Activated T-cell treated with anti-CD3 and anti-CD28 coated beads, Interleukin-2, amount 50 U/mL, for 72 hours (primary cell): ENCODE measurements at places on chromosomes 3 and 15. TPM values are rescaled to one million over a fixed set of nuclear protein-coding genes. Genes with fewer than 3 reads are reported as not detected.
A peak's percentile ranks its signal among the peaks of the same experiment; 100 is the strongest.

GRCh38 chr15:66238318-66238717, 15.2 kb downstream of the MEGF11 start:
- no peaks in the 10 kb centered on the region for H3K4me1 ChIP-seq
- H3K4me3 ChIP-seq, result no peak overlapping the region
- no peak overlapping the region for H3K27ac ChIP-seq

DNA sequence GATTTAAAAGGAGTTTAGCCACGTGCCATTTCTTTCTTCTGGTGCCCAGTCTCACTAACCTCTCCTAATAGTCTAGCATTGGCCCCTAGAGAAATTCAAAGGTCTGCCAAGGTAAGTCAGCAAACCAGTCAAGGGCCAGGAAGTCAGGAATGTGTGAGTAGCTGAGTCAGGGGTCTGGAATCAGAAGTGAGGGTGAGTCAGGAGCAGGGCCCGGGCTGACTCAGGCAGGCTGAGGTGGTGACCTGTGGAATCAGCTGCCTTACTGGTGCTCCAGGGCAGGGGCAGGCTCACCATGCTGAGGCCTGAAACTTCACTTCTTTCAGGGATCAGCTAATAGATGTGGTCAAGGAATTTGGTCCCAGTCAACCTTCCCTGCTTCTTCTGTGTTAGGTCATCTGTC, 105.8 kb upstream of the MYZAP start:
- no peaks in the 10 kb centered on the region for H3K4me1 ChIP-seq
- DNase-seq, result no peak
- peaks cover 58% of the 10 kb centered on the region for H3K27me3 ChIP-seq
- H3K4me3 ChIP-seq, result no peak overlapping the region
- H3K36me3 ChIP-seq, result no peaks in the 10 kb centered on the region

- no peak for DNase-seq
- peaks cover 20% of the 10 kb centered on the region for H3K27me3 ChIP-seq
- no peak overlapping the region for H3K4me3 ChIP-seq
- no peaks in the 10 kb centered on the region for H3K36me3 ChIP-seq
Measured at GRCh38 chr3:110686701-110687100, 384.9 kb upstream of the NECTIN3 start.

GRCh38 chr15:71160976-71161375, 45.7 kb downstream of the THSD4 start:
- DNase-seq, result no peak
- H3K27ac ChIP-seq, result no peak overlapping the region
- H3K36me3 ChIP-seq, result no peaks in the 10 kb centered on the region
- H3K27me3 ChIP-seq, result peaks cover 11% of the 10 kb centered on the region

DNA sequence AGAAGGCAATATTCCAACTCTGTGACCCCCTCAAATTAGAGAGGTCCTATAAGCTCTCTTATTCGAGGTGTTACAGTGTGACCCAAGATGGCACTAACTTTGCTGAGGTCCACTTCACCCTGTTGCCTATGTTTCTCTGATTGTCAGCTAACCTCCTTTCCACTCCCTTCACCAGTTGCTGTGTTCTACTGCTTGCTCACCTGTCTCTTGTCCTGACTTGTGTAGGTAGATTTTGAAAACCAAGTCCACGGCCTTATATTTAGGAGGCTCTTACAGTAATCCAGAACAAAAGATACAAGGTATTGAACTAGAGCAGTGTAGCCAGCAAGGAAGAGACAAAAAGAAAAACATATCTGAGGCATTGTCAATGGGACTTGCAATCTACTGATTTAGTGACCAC, 20.1 kb upstream of the GSK3B start:
- H3K36me3 ChIP-seq, result peaks cover 2% of the 10 kb centered on the region
- no peaks in the 10 kb centered on the region for H3K4me1 ChIP-seq
- H3K4me3 ChIP-seq, result no peak overlapping the region
- no peak for DNase-seq

- peaks cover 24% of the 10 kb centered on the region for H3K27me3 ChIP-seq
- H3K27ac ChIP-seq, result peak overlapping the region; percentile 67
- H3K4me3 ChIP-seq, result no peak overlapping the region
- H3K36me3 ChIP-seq, result no peaks in the 10 kb centered on the region
Measured at GRCh38 chr3:67297715-67298475, 299.8 kb downstream of the KBTBD8 start.

DNA sequence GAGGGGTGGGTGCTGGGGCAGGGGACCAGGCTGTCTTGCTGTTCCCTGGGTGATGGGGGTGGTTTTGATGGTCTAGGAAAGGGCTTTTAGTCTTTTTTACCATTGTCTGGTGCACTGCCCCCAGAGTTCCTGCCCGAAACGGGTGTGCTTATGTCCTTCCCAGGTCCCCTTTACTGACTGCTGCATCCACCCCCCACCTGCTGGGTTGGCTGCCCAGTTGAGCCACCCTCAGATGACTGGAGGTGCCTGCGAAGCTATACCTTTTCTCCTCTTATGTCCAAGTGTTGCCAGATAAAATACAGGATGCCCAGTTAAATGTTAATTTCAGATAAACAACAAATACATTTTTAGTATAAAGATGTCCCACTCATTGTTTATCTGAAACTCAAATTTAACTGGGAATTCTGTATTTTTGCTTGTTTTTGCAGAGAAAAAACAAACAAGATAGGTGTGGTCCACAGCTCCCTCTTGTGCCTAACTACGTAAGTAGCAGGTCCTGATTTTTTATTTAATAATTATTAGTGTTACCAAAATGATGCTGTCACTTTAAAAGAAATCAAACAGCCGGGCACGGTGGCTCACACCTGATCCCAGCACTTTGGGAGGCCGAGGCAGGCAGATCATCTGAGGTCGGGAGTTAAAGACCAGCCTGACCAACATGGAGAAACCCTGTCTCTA, 6.1 kb upstream of the RPP14 start:
- H3K36me3 ChIP-seq, result peaks cover 3% of the 10 kb centered on the region
- H3K4me3 ChIP-seq, result no peak overlapping the region
- H3K4me1 ChIP-seq, result no peaks in the 10 kb centered on the region
- H3K27ac ChIP-seq, result no peak overlapping the region

DNA sequence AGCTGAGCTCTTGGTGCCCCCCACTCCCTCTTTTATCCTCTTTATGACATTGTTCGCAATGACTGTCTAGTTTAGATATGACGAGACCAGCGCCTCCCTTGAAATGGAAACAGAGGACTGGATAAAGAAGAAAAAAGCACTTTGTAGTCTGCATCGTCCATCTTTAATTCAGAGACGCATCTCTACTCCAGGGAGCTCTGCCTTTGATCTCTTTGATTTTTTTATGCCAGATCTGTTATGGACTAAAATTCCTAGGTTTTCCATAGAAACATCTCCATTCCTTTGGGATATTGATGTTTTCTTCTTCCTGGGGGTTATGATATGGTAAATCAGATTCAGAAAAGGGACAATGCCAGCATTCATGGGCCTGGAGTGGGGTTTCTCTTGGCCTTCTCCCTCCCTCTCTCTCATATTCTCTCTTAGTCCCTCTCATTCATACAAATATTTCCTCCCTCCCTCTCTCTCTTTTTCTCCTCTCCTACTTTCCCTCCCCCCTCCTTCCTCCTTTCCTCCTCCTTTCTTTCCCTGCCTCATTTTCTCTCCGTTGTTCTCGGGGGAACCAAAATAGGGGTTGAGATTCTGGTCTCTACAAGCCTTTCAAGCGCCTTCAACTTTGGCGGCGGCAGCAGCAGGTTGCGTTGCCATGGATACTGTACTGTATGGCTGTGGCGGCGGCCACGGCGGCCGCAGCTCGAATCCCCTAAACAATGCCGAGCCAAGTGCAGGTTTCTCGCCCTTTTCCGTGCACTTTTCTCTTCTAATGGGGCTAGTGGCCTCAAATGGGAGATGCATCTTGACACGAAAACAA, 45.5 kb downstream of the ZIC4 start:
- H3K27me3 ChIP-seq, result peaks cover 60% of the 10 kb centered on the region
- no peak for DNase-seq
- peaks cover 6% of the 10 kb centered on the region for H3K36me3 ChIP-seq

- no peaks in the 10 kb centered on the region for H3K27me3 ChIP-seq
- no peak overlapping the region for H3K27ac ChIP-seq
- no peak overlapping the region for H3K4me3 ChIP-seq
- no peaks in the 10 kb centered on the region for H3K4me1 ChIP-seq
- no peak for DNase-seq
- peaks cover 2% of the 10 kb centered on the region for H3K36me3 ChIP-seq
Measured at GRCh38 chr3:49269443-49270155, 7.4 kb downstream of the C3orf62 start.

DNA sequence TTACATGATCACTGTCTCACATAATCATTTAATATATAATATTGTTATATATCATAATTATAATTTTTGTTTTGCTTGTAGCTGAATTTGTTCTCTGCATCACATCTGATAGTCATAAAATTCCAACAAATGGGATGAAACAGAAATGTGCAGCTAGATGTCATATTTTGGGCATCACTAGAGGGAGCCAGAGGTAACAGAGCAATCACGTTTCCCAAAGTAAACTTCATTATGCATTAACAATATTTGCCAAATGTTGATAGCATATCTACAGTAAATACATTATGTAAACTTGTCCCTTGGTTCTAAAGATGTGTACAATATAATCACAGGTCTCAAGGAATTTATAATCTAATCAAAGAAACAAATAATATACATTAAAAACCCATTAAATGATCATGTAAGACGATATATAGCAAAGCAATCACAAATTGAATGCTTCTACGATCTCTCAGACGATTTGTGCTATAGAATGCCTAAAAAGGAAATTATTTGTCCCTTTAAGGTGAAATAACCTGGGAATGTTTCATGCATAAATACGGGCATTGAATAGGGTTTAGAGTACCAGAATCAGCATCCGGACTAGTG, 234.2 kb upstream of the MCTP2 start:
- H3K27ac ChIP-seq, result no peak overlapping the region
- no peaks in the 10 kb centered on the region for H3K4me1 ChIP-seq
- no peaks in the 10 kb centered on the region for H3K27me3 ChIP-seq
- H3K4me3 ChIP-seq, result no peak overlapping the region
- H3K36me3 ChIP-seq, result no peaks in the 10 kb centered on the region

DNA sequence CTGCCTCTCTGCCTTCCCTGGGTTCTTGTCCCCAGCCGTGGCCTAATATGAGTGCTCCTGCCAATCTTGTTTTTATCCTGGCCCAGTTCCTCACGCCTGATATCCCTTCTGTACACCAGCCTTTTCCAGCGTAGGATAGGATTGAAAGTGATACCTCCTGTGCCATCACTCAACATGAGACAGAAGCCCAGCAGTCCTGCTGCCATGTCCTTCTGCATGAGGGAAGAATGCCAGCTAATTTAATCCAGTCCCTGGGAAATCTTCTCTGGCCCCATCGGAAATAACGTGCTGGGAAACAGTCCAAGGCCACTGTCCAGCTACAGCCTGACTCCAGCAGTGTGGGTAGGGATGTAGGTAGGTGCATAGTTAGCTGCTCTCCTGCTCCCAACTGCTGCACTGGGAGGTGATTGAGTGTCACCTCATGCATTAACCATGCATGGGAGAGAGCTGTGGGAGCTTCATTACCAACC, 92.0 kb upstream of the TPM1 start:
- H3K4me1 ChIP-seq, result no peaks in the 10 kb centered on the region
- peaks cover 51% of the 10 kb centered on the region for H3K27me3 ChIP-seq
- no peak for DNase-seq
- H3K36me3 ChIP-seq, result no peaks in the 10 kb centered on the region
- no peak overlapping the region for H3K4me3 ChIP-seq

DNA sequence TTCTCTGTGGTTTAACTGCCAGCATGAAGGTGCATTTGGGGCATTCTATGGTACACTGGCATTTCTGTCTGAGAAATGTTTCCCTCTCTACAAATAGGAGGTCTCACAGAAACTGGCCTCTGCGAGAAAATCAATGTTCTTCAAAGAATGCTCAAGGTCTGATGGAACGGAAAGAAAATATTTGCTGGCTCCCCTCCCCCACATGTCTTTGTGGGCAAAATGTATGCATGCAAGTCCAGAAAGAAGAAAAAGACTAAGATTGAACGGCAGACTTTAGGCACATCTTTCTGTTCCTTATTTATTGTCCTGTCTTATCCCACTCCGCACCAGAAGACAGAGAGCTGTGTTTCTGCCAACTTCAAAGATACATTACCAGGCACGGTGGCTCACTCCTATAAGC, 83.9 kb upstream of the PSMD6 start:
- no peak overlapping the region for H3K4me3 ChIP-seq
- H3K4me1 ChIP-seq, result no peaks in the 10 kb centered on the region
- no peak for DNase-seq
- no peak overlapping the region for H3K27ac ChIP-seq
- H3K36me3 ChIP-seq, result no peaks in the 10 kb centered on the region

DNA sequence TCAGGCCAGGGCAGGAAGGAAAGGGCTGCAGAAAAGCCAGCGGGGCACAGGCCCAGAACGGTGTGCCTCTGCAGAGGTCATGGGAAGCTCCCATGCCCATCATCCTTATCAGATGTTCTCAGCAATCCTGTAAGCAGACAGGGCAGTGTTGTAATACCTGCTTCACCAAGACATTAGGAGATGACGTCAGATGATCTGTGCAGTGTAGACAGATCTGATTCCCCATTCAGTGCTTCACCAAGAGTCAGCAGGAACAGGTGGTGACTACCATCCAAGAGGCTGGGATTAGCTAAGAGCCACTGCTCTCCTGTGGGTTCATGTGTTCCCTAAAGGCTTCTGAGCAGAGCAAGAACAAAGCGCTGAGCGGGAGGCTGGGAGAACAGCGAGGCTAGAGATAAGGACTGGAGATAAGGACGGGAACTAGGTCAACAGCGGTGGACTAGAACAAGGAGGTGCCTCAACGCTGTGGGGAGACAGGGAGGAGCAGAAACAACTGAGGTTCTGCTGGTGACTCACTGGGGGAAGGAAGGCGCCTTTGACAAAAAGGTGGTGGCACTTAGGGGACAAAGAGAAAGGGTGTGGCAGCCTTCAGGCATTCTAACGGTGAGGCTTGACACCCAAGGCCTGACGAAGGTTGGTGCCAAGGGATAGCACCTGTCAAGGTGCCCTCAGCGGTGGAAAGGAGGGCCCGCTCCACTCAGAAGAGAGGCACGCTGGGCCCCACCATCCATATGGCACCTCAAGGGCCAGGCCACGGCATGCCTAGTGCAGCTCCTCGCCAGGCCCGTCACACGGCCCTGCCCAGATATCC, 28.4 kb downstream of the CCDC12 start:
- no peaks in the 10 kb centered on the region for H3K36me3 ChIP-seq
- H3K27ac ChIP-seq, result peak overlapping the region; percentile 91
- peak overlapping the region; percentile 69 for H3K4me3 ChIP-seq
- no peaks in the 10 kb centered on the region for H3K27me3 ChIP-seq
- H3K4me1 ChIP-seq, result peaks cover 79% of the 10 kb centered on the region

- H3K36me3 ChIP-seq, result no peaks in the 10 kb centered on the region
- DNase-seq, result no peak
- no peak within 1 kb of the TSS for H3K27ac ChIP-seq
- peaks cover 6% of the 10 kb centered on the region for H3K4me1 ChIP-seq
- H3K27me3 ChIP-seq, result peaks cover 68% of the 10 kb centered on the region
- H3K4me3 ChIP-seq, result peak within 1 kb of the TSS; percentile 78
Measured at GRCh38 chr3:10992017-10992942, at the start of gene SLC6A1. Gene SLC6A1 (plus strand): TSS chr3:10992748. CDS start chr3:11017212, 24,464 bp downstream.

DNA sequence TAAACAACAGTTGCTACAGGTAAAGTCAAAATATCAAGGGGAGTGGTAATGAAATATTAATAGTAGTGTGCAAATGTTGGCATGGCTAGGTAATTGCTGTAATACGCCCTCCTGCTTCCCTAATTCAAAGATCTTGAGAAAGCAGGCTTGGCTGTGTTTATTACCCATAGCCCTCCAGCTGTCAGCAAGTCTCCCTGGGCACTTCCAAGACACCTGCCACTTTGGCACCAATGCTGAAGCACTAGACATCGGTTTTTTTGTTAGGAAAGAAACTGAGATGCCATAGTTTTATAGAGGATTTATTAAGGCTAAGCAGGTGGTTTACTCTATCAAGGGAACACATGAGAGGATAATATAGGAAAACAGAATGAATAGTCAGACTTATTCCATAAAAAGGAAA, 64.4 kb downstream of the P2RY1 start:
- no peak overlapping the region for H3K27ac ChIP-seq
- H3K4me3 ChIP-seq, result no peak overlapping the region
- no peaks in the 10 kb centered on the region for H3K36me3 ChIP-seq

The CAMK2N2 gene
- 0.35 TPM for total RNA-seq

The SAMMSON gene
- total RNA-seq, result not detected

The LSAMP gene
- total RNA-seq, result not detected

The ZNF654 gene
- total RNA-seq, result 20.1 TPM
